ENCODE measurements at places on chromosomes 6 and 20.

GRCh38 chr6:52213127-52213526 lies 27.0 kb downstream of the IL17A start:
- DNase-seq = no peak

DNA sequence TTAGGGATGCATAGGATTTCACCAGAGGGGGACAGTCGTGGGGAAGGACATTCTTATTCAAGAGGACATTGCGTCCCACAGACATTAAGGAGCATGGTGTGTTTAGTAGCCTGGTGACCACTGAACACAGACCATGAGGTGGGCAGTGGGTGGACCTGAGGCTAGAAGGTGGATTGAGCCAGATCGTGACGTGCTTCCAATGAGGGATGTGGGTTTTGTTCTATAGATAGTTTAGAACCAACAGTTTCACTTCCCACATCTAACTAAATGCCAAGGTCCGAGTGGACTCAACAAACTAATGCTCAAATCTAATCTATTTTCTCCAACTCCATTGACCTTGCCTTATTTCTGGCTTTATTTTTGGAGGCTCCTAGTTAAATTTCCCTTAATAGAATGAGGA lies 58.5 kb downstream of the OGFRL1 start:
- no peak for DNase-seq

DNA sequence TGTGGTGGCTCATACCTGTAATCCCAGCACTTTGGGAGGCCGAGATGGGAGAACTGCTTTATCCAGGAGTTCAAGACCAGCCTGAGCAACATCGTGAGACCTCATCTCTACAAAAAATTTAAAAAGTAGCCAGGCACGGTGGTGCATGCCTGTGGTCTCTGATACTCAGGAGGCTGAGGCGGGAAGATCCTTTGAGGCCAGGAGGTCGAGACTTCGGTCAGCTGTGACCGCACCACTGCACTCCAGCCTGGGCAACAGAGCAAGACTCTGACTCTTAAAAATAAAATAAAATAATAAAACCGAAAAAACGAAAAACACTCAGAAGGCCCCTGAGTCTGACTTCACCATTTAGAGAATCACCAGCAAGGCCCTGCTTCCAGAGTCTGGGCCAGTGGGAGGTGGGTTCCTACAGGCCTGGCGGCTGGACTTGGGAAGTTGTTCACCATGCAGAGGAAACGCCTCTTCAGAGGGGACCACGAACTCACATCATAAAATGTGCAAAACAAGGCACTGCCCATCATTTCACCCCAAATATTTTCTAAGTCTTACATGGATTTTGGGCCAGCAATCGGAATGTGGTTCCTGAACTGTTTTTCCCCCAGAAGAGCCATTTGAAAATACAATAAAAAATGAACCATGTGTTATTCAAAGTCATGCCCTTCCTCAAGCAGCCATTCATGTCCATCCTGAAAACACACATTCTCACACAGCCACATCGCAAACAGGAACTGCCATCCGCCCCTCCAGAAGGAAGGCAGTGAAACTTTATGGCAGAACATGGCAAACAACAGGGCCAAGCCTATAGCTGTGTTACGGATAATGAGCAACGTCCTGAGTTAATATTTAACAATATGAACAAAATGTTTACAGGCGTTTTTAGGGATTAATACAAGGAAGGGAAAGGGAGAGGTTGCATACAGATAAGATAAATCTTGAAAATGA lies 57.8 kb downstream of the SLC22A23 start:
- no peak for DNase-seq

DNA sequence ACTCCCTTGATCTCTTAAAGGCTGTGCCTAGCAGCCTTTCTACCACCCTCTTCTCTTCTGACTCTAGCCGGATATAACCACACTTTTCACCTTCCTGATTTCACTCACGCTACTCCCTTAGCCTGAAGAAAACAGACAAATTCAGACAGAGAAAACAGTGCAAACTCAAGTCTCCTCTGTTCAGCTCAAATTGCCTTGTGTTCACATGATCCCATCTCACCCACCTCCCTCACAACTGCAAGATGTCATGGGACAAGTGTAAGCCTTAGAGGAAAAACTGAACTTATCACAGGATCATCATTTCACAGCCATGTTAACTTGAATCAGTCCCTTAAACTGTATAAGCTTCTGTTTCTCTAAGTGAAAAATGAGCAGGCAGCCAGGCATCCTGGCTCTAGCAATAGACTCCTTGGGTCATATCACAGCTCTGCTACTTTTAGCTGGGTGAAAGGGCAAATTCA lies 66.5 kb upstream of the TENT5A start:
- DNase-seq = no peak

GRCh38 chr6:64000818-64001491 lies 365.4 kb downstream of the PHF3 start:
- no peak for DNase-seq

DNA sequence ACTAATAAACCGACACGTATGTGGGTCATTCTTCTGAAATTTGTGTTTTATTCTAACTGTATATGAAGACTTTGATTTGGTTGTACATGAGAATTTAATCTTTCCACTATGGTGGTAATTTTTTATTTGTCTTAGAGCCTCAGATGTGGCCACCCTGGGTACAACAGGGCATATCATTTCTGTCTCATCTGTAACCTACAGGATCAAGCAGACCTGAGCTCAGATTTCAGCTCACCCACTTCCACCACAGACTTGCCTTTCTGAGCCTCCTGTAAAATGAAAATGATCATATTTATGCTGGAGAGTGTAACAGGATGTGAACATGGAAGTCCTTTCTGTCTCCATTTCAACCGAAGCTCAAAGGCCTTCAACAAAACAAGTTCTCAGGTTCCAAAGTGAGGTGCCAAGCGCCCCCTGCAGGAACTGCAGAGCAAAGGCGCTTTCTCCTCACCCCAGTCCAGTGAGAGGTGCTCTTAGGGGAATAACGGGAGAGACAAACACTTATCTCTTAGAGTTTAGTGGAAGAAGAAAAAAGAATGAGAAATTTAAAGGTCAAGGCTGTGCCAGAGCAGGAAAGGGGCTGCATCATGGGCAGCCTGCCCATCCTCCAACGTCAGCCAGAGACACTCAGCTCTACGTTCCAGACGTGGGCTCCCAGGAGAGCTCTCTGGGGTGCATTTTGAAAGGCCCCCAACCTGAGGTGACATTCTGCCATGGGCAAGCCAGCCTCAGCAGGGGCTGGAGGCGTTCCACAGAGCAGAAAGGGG lies 23.0 kb upstream of the CD24 start:
- DNase-seq = peak; percentile 77

DNA sequence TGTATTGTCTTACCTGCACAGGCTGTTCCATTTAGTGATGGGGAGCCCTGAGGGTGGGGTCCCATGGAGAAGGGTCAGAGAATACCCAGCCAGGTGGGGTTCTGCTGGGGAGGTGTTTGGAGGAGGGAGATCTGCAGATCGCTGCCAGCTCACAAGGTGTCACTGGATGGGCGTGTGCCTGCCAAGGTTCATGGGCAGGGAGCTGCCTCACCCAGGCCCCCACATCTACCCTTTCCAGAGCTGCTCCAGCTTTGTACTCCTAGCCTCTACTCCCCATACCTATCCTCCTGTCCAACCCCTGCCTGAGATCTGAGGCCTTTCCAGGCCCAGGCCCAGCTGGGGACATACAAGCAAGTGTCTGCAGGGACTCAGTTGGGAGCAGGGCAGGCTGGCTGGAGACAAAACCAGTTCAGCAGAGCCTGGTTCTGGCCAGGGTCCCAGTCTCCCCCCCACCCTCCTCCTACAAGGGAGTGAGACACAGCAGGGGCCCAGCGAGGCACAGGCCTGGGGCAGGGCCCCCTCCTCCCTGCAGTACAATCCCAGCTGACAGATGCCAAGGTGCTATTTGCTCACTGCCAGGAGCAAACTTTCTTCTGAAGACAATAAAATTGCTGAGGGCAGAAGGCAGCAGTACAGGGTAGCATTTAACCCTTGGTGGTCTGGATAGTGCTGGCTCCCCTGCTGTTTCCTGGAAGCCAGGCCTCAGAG lies 19.7 kb downstream of the SPDEF start:
- no peak for DNase-seq

DNA sequence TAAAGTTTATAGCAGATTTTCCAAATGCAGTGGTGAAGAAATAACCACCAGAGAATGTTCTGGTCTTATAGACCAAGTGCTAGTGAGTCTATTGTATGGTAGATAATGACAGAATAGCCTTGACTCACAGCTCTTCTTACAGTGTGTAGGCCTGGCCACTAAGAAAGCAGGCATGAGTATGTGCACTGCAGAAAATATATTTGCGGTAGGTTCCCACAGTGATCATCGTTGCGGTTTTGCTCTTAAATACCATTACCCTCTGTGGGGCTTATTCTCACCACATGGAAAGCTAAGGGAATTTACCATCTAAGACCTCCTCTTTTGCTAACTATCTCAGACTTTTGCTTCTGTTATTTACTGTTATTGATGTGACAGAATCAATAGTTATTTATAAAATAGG lies 212.3 kb upstream of the SYNDIG1 start:
- DNase-seq = no peak

- no peak for DNase-seq
Observed at GRCh38 chr20:49813305-49813974, 812 bp downstream of the SLC9A8 start.

DNA sequence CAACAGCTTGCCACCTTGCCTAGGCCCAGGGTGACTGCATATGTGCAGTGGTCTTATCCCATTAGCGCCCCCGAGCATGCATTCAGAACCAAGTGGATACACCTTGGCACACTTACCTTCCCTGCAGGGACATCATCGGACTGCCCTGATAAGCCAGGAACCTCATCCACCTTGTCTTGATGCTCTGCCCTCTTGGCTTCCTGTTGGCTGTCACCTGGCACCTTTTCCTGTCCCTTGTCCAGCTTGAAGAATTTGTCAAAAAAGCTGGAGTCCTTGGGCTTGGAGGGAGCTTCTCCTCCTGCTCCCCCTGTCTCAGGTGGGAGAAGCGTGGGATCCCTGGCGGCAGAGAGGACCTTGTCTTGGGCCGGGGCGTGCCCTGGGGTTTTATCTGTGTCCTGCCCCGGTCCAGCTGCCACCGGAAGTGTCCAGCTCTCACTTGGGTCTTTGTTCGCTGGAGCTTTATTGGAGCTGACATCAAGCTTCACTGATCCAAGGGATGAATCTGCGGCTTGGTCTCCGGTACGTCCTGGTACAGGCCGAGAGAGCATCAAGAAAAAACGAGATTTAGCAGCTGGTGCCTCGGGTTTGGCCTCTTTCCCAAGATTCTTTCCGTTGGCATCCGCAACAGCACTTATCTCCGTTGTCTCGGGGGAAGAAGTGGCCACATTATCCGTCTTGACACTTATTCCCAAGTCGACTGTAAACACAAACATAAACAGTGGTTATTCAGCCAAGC lies 42.0 kb downstream of the BCAS1 start:
- DNase-seq = no peak

DNA sequence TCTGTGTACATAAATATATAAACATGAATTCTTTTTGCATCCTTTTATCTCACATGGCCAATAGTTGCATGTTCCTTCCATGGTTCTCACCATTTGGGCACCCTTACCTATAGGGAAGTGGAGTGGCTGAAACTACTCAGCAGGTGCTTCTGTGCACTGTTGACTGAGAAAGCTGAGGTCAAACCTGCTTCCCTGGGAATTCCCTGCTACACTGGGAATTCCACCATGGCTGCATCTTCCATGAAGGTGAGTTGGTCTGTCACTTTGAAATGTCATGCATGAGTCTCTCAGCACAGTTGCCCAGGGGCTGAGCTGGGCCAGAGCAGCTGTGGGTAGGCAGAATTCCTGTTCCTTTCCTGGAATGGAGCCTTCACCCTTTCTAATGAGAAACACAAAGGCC lies 193.8 kb upstream of the PRSS16 start:
- DNase-seq = peak; percentile 90

DNA sequence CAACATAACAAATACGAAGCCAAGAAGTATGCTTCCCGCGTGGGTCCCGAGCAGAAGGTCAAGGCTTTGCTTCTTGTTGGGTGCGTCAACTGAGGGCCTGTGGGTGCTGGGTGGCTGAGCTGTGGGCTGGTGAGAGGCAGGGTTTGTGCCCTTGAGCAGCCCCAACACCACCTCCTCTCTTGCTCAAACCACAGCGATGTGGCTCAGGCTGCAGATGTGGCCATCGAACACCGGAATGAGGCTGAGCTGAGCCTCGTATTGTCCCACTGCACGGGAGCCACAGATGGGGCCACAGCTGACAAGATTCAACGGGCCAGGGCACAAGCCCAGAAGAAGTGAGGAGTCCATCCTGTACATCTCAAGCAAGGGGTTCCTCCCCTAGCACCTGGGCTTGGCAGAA lies 7.0 kb upstream of the PTPRA start:
- no peak for DNase-seq

GRCh38 chr6:155372256-155372655 lies 58.0 kb upstream of the TFB1M start:
- DNase-seq = no peak

GRCh38 chr6:112298021-112298745 lies 43.8 kb upstream of the LAMA4 start:
- DNase-seq = peak; percentile 63

DNA sequence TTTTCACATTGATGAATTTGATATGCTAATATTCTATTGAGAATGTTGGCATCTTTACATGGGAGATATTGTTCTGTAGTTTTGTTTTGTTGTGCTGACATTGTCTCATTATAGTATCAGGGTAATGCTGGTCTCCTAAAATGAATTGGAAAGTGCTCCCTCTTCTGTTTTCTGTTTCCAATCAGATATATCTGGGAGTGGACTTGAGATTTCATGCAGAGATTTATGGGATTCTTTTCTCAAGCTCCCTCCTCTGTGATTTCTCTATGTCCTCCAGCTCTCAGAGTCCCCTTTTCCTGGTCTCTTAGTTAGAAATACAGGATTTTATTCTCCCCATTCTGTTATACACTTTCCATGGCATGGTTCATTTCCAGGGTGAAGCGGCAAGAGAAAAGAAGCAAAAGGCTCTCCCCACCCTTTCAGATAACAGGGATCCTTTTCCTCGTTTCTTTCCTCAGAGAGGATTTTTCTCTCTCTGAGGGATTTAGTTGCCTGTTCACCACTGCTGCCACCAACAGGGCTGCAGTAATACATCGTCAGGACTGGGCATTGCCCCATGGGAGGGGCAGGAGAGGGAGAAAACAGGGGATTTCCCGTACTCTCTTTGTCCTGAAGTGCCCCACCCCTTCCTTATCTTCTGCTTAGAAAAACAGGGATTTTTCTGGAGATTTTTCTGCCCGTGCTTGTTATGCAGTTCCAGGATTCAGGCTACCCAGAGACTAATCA lies 59.3 kb upstream of the STMND1 start:
- peak; percentile 79 for DNase-seq

DNA sequence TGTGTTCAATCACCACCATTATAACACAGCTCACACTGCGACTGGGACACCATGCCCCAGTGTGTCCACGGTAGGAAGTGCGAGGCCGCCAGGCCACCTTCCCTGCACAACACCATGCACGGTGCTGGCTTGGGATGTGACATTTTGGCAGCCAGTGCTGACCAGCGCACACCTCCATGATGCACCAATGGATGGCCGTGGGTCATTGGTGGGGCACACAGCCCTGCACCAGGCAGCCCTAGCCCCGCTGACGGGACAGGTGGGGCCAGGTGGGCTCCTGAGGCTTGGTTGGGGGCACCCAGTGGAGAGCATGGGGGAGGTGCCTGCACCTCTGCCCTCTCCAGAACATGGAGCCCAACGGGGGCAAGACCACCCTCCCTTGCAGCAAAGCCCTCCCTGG lies 18.2 kb upstream of the FRMD1 start:
- DNase-seq = no peak
